Activated CD8-positive, alpha-beta memory T cell treated with anti-CD3 and anti-CD28 coated beads, Interleukin-2, amount 10 ng/mL, durations not matched to agents 7 days and 5 days (primary cell): ENCODE measurements at places on chromosomes 2 and 18. TPM values are rescaled to one million over a fixed set of nuclear protein-coding genes. Genes with fewer than 3 reads are reported as not detected.

The EFHD1 gene
- total RNA-seq: 0.23 TPM

DNA sequence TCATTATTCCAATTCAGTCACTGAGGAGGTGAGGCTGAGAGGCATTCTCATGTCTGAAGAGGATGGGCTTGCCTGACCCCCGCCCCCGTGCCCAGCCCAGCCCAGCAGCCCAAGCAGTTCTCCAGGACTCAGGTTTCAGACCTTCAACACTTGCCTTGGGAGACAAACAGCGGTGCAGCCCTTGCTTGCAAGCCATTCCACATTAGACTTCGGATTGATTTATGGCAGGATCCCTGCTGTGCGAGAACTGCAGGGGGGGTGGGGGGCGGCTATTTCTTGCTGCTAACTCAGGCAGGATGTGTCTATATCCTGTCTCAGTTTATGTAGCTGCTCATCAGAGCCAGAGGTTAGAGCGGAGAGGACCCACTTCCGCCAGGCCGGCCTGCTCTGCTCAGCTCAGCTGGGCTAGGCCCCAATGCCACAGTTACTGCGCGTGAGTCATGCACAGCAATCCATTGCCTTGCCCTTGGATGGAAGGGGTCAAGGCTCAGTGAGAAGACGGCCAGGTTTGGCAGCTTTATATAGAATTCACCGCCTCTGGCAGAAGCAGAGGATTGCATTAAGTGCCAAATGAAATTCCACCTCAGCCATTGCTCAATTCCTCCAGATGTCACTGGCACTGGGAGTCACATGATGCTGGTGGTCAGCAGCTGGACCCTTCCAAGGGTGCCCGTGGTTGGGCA lies 1.8 kb downstream of the GYPC start:
- H3K4me1 ChIP-seq: peaks cover 54% of the 10 kb centered on the region
- H3K27me3 ChIP-seq: no peaks in the 10 kb centered on the region
- H3K4me3 ChIP-seq: peak overlapping the region; percentile 97
- peak overlapping the region; percentile 93 for H3K27ac ChIP-seq
- H3K36me3 ChIP-seq: peaks cover 21% of the 10 kb centered on the region

The APCDD1 gene
- total RNA-seq: not detected

The FAM237A gene
- total RNA-seq: not detected

DNA sequence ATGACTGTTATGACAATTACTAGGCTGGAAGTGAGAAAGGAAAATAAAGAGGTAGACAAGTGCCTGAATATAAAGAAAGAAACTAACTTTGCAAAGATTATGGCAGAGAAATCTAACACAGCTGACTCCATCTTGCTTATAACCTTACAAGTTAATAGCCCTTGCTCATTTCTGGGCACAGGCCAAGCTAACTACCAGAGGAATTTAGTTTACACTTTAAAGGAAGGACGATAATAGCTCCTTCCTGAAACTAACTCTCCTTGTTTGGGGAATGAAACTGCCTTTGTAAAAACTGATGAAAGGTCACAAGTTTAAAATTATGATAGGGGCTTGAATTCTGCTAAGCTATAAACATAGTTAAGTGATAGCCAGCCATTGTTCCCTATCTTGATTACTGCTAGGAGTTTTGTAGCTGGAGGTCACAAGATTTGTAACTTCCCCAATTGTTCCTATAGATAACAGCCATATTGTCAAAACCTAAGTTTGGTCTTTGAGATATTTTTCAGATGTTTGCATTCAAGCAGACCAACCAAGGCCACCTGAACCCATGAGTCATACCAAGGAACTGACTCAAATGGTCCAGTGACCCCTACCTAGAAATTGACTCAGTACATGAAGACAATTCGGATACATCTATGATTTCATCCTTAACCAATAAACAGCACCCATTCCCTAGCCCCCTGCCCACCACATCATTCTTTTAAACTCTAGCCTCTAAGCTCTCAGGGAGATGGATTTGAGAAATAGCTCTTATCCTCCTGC lies 209.2 kb upstream of the LRATD1 start:
- H3K27ac ChIP-seq: no peak overlapping the region
- no peaks in the 10 kb centered on the region for H3K4me1 ChIP-seq

The DNAH7 gene
- total RNA-seq: not detected

The SP5 gene
- total RNA-seq: not detected

DNA sequence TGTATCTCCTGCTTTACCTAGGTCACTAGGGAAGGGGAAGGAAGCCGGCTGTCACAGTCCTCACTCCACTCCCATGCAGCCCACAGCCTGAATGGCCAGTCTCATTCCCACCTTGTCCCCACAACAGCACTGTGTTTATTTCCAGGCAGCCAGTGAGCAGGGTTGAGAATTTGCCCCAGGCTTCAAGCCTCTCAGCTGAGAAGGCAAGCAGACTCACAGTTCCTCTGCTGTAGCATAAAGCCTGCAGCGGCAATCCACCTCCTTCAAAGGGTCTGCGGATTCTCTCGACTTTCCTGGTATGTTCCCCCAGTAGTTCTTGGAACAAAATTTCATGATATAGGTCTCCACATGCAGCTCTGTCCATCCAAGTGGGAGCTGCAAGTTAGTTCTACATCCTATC lies 262.9 kb upstream of the GULP1 start:
- no peaks in the 10 kb centered on the region for H3K4me1 ChIP-seq
- no peak overlapping the region for H3K27ac ChIP-seq
- no peak overlapping the region for H3K4me3 ChIP-seq
- DNase-seq: no peak
- no peaks in the 10 kb centered on the region for H3K27me3 ChIP-seq
- no peaks in the 10 kb centered on the region for H3K36me3 ChIP-seq

DNA sequence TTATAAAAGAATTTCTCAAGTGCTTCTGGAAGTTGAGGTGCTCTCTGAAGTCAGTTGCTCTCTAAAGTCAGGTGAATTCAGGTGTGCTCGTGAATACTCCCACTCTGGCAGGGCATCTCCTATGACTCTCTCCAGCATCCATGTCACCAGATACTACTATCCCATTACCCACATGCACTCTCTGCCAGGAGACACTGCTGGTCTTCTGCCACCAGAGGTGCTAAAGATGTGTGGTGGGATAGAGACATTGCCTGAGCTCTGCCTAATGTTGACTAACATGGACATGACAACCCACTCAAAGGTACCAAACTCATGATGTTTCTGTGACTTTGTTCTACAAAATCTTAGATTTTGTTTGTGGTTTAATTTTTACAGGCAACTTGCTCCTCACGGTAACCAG lies 106.4 kb upstream of the HNRNPA3 start:
- H3K4me3 ChIP-seq: no peak overlapping the region
- H3K27ac ChIP-seq: no peak overlapping the region
- DNase-seq: no peak
- H3K4me1 ChIP-seq: no peaks in the 10 kb centered on the region
- H3K27me3 ChIP-seq: peaks cover 16% of the 10 kb centered on the region

The OR6B2 gene
- total RNA-seq: not detected

The ZC3H6 gene
- total RNA-seq: 6.9 TPM

- no peak overlapping the region for H3K4me3 ChIP-seq
- no peaks in the 10 kb centered on the region for H3K4me1 ChIP-seq
- DNase-seq: peak; percentile 52
- H3K27ac ChIP-seq: no peak overlapping the region
- peaks cover 61% of the 10 kb centered on the region for H3K27me3 ChIP-seq
These were observed 300.9 kb downstream of the PHLPP1 start for GRCh38 chr18:63016270-63016669.

GRCh38 chr2:190574169-190574568 lies 39.6 kb upstream of the NEMP2 start:
- no peaks in the 10 kb centered on the region for H3K27me3 ChIP-seq
- no peak overlapping the region for H3K4me3 ChIP-seq
- no peak overlapping the region for H3K27ac ChIP-seq
- H3K36me3 ChIP-seq: peaks cover 6% of the 10 kb centered on the region

The MEX3C gene
- total RNA-seq: 48.4 TPM

DNA sequence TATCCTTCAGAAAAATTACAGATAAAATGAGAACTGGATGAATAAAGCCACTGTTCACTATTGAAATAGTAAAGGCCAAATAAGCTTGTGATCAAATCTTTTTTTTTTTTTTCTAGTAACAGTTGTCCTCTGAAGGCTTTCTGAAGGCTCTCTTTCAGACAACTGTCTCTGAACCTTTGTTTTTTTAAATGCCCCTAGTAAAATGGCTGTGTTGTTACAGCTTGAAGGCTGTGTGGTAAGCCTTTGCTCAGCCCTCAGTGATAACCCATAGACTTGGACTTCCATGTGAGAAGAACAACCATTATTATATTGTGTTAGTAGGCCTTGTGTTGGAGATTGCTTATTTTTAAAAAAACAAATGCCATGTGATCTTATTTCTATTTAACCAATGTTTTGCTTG lies 17.6 kb downstream of the FMNL2 start:
- no peaks in the 10 kb centered on the region for H3K27me3 ChIP-seq
- no peak overlapping the region for H3K27ac ChIP-seq
- no peak for DNase-seq

DNA sequence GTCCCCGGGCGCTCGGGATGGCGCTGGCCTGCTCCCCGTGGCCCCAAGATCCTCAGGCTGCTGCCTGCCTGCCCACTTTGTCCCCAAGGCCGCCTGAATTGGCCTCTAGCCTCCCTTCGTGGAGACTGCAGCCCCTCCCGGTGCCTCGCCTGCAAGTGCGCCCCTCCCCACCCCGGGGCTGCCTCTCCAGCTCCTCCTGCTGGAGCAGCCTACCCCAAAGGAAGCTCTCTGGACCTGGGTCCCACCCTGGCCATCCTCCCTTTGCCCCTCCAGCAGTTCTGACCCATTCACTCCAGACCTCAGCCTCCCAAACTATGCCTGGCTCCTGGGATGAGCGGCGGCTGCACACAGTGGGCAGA lies 6.2 kb downstream of the ESPNL start:
- no peak overlapping the region for H3K4me3 ChIP-seq
- H3K36me3 ChIP-seq: no peaks in the 10 kb centered on the region
- no peaks in the 10 kb centered on the region for H3K27me3 ChIP-seq
- peaks cover 13% of the 10 kb centered on the region for H3K4me1 ChIP-seq
- H3K27ac ChIP-seq: no peak overlapping the region
- peak; percentile 36 for DNase-seq

DNA sequence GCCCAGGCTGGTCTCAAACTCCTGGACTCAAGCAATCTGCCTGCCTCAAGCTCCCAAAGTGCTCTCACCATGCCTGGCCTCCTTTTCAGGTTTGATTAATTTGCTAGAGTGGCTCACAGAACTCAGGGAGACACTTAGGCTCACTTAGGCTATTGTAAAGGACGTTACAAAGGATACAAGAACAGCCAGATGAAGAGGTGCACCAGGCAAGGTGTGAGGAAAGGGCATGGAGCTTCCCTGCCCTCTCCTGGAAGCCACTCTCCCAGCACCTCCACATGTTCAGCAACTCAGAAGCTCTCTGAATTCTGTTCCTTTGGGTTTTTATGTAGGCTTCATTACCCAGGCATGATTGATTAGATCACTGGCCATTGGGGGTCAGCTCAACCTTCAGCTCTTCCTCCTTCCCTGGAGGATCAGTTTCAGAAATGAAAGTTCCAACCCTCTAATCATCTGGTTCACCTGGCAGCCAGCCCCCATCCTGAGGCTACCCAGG lies 78.7 kb upstream of the RGPD5 start:
- no peaks in the 10 kb centered on the region for H3K27me3 ChIP-seq
- H3K36me3 ChIP-seq: no peaks in the 10 kb centered on the region
- DNase-seq: no peak
- no peaks in the 10 kb centered on the region for H3K4me1 ChIP-seq

DNA sequence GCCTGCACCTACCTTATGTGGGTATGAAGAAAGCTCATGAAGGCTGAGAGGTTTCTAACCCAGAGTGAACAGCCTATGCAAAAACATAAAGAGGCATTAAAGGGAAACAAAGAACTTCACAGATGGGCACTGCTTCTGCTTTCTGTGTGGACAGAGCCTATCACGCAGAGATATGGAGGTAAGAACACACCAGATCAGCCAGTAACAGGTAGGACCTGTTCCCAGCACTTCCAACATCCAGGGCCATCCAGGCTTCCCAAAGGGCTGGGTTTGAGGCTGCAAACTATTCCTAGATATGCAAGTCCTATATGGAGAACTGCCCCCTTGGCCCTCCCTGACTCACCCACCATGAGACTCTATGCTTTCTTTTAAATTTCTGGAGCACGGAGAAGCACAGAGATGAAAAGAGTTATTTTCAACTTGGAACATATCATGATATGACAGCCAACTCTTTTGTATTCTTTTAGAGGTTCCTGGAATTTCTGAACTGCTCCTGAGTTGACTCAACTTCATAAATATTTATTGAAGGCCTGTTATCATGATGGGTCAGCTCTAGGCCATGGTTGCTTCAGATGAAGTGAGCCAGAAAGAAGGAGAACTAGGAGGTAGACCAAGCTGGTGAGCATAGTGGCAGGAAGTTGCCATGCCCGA lies 77.4 kb upstream of the PPP1CB start:
- H3K27ac ChIP-seq: no peak overlapping the region
- no peaks in the 10 kb centered on the region for H3K27me3 ChIP-seq
- no peak overlapping the region for H3K4me3 ChIP-seq

DNA sequence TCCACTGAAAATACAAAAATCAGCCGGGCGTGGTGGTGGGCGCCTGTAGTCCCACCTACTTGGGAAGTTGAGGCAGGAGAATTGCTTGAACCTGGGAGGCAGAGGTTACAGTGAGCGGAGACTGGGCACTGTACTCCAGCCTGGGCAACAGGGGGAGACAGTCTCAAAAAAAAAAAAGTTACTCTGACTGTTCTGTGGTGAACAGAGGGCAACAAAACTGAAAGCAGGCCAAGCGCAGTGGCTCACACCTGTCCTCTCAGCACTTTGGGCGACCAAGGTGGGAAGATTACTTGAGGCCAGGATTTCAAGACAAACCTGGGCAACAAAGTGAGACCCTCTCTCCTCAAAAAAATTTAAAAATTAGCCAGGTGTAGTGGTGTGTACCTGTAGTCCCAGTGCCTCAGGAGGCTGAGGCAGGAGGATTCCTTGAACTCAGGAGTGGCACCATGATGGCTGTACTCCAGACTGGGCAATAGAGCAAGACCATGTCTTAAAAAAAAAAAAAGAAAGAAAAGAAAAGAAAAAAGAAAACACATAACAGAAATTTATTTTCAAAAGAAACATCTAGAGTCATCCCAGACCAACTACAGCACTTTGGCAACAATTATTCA lies 13.6 kb upstream of the RTN4 start:
- no peaks in the 10 kb centered on the region for H3K36me3 ChIP-seq
- DNase-seq: no peak
- peaks cover 4% of the 10 kb centered on the region for H3K4me1 ChIP-seq
- H3K27me3 ChIP-seq: no peaks in the 10 kb centered on the region
- H3K27ac ChIP-seq: no peak overlapping the region
- no peak overlapping the region for H3K4me3 ChIP-seq

The AFTPH gene
- 43.5 TPM for total RNA-seq

DNA sequence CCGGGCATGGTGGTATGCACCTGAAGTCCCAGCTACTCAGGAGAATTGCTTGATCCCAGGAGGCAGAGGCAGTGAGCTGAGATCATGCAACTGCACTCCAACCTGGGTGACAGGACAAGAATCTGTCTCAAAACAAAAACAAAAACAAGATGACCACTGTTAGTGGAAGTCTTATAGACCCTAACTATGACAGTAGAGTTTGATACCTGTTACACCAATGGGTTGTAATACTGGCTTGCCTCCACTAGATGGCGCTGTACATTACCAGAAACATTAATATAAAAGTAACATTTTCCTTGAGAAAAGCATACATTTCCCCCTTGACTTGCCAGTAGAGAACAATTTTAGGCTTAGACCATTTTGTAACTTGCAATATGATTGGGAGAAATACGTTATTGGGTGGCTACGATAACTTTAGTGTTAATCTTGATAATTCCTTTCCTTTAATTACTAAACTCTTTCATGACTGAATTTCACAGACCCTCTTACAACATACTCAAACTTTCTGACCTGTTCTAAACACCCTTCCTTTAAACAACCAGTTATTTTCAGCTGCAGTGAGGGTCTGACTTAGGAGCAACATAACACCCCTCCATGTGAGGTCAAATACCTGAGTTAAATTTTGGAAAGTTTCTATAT lies 19.5 kb downstream of the SLC25A52 start:
- no peaks in the 10 kb centered on the region for H3K36me3 ChIP-seq
- H3K4me1 ChIP-seq: no peaks in the 10 kb centered on the region
- no peak overlapping the region for H3K4me3 ChIP-seq
